Stimulated activated naive CD4-positive, alpha-beta T cell (primary cell): ENCODE measurements at places on chromosomes 2 and 18.

DNA sequence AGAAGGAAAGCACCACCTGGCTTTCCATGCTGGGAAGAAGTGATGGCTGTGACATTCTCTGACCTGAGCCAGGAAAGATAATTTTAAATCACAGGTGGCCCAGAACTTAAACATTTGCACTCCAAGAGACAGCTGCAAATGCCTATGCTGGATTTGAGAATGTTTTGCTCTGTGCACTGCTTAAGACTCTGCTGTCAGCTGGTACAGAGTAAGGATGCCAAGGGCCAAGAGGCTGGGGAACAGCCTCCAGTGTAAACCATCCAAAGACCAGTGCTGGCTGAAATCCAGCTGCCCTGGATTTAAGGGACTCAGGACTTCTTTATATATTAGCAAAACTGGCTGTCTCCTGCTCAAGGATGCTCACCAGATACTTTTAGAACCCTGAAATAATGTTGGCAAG, 3.9 kb downstream of the HOXD8 start:
- DNase-seq: no peak

GRCh38 chr2:9284521-9285297, 78.1 kb downstream of the ASAP2 start:
- no peak for DNase-seq

DNA sequence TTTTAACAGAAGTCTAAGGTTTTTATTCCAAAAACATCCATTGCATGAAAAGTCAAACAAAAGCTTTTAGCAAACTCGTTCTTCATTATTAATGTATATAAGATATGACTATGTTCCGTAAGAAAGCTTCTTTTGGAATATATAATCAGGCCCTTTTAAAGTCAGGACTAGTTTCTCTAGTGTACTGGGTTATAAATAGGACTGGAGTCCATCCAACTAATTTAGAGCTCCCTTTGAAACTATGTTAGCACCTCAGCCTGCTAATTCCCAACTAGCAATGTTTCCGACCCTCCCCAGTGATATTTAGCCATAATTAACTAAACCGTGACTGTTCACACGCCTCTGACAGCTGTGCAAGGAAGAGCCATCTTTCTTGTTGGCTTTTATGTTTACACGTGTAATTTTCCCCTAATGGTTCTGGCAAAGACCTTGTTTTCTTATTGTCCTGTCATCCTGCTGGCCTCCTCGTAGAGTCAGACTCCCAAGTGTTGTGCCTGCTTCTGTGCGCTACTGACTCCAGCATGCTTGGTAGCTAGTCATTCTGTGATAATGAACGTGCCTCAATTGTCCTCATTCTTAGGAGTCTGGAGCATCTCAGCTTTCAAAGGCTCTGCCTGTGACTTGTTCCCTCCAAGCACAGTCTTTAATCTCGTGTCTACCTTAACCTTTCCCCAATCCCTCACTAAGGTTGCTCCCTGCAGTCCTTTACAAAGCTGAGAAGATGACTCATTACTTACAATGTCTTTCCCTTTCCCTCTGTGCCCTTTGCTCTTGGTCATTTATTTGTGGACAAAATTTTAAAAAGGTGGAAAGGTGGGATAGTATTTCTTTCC, 172.2 kb upstream of the RASGRP3 start:
- no peak for DNase-seq

DNA sequence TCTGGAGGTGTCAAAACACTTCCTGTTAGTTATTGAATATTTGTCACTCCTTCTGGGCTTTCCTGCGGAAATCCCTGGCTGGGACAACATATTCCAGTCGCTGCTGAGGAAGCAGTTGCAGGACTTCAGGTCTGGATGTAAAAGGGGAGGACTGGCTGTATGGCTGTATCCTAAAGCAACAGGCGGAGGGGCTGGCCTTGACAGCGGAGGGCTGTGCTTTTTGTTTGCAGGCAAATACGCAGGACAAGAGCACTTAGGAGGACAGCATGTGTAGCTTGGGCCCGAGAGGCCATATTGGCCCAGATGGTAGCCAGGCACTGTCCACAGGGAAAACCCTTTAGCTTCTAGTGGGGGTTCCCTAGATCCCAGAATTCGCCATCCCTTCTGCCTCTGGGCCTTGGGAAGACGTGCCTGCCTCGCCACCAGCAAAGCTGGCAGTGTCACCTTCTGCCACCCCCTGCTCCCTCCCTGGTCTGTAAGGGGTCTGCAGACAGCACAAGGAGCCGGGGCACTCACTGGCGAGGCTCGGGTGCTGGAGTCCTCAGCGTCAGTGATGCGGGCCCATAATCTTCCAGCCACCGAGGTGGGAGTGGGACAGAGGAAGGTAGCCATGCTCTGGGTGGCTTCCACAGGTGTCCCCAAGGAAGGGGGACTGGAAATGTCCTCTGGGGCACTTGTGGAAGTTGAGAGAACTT, 6.7 kb downstream of the NPPC start:
- DNase-seq: no peak

GRCh38 chr2:1862608-1863280, 118.4 kb upstream of the PXDN start:
- no peak for DNase-seq

- no peak for DNase-seq
Measured at GRCh38 chr18:25814841-25815458, 275.5 kb downstream of the SS18 start.

DNA sequence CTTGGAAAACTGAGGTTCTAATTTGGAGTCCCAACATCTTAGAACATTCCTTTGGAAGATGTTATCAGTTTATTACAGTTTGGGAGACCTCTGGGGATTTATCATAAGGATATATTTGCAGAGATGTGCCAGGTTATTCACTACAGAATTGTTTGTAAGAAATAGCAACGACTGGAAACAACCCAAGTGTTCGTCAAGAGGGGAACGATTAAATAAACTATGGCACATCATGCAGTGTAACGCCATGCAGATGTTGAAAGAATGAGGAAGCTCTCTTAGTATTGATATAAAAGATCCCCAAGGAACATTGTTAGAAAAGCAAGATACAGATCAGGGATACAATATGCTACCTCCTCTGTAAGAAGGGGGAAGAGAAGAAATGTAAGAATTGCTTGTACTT, 210.6 kb downstream of the TMEM247 start:
- no peak for DNase-seq

GRCh38 chr18:13823707-13824395, at the start of gene MC5R:
TSS of gene MC5R (plus strand) at chr18:13824149. CDS start at chr18:13825766, 1,617 bp downstream.
- DNase-seq: peak; percentile 49

DNA sequence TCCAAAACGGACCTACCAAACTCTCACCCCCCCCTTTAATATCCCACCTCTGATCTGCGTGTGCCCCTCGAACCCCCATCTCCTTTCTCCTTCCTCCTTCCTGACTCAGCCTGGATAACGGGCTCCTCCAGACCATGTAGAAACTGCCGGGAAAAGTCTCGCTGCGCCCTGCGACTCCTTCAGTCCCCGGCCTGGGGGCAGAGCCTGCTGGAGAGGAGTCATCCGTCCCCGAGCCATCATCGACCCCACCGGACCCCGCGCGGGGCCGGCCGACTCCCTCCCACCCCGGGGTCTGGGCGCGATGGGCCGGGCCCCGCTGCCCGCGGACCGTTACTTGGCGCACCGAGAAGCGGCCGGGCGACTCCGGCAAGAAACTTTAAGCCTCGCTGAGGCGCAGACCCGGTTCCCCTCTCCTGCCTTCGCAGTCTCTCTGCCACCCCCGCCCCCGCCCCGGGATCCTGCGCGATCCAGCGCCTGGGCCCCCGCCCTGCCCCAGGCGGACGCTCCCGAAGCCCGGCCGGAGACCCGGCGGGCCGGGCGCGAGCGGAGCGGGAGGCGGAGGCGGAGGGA, 3.4 kb downstream of the ZEB2 start:
- no peak for DNase-seq

GRCh38 chr2:191453761-191454160, 208.6 kb downstream of the MYO1B start:
- DNase-seq: no peak

DNA sequence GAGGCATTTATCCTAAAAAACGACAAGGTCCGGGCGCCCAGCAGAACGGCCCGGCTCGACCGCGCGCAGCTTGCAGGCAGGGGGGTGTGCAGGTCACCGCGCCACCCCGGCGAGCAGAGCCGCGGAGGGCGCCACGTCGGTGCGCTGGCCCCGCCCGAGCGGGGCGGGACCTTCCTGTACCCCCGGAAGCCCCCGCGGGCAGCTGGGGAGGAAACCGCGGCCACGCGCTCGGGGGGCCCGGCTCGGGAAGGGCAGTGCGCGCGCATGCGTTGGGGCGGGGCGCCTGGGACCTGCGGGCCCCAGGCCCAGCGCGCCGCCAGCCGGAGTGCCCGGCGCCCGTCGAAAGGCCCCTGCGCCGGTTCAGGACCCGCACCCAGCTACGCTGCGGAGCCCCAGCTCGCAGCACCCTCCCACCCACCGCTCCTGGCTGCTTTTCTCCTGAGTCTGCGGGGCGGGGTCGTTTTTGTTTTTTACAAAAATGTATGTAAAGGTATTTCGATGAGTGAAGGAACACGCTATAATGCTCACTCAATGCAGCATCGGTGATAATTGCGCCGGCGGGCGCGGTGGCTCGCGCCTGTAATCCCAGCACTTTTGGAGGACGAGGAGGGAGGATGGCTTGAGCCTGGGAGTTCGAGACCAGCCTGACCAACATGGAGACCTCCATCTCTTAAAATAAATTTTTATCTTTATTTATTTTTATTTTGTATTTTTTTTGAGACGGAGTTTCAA, 47.7 kb upstream of the POMC start:
- peak; percentile 82 for DNase-seq

GRCh38 chr2:128554151-128554769, 235.6 kb upstream of the HS6ST1 start:
- no peak for DNase-seq

DNA sequence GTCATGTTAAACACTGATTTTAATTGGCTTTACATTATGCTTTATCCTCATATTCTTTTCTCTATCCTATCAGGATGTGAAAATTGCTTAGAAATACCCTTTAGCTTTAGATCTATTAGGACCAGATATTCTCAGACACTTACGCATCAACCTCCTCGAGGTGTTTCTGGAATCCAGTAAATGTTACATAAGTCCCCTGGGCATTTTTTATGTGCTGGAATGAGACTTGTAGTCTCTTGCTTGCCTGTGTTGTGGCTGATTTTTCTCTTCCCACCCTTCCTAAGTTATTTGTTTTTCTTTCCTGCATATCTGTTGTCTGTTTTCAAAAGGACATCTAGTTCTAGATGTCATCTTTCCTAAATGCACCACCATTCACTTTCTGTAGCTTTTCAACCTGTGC, 197.1 kb downstream of the CCDC85A start:
- DNase-seq: no peak

GRCh38 chr2:9812945-9813311, 30.3 kb upstream of the TAF1B start:
- no peak for DNase-seq

- DNase-seq: no peak
Measured at GRCh38 chr2:68263632-68264031, 11.3 kb upstream of the PPP3R1 start.

DNA sequence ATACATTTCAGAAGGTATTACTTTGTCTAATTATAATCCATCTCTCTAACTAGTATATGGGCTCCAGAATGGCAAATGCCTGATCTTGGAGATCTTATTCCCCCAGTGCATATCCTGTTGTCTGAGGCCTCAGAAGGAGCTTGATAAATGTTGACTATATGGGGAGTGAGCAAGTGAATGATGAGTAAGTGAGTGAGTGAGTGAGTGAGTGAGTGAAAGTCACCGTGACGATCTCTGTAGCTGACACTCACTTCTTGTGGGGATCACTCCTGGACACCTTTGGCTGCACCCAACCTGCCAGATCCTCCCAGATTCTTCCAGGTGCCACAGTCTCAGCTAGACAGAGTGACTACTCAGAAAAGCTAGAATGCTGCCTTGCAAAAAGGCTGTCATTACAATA, 2.8 kb downstream of the XDH start:
- no peak for DNase-seq

DNA sequence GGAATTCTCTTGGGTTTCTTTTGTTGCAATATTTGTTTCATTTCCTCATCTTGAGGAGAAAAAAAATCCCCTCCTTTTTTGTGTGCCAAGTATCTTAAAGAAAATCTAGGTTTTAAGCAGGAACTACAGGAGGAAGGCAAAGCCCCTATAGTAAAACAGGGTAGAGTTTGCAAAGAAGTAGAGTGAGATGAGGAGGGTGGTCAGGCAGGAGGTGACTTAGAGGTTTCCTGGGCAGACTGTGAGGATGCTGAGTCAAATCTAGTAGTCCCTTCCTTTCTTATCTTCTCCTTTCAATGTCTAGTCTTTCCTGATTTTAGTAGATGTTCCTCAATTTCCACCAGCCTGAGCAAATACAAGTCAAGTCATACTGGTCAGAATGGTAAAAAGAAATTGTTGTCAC, 222.5 kb downstream of the PMAIP1 start:
- DNase-seq: no peak
